Mammary epithelial cell (primary cell): ENCODE measurements at places on chromosomes 1 and 21. TPM values are rescaled to one million over a fixed set of nuclear protein-coding genes. Genes with fewer than 3 reads are reported as not detected.

GRCh38 chr1:109931911-109932636 is 21.4 kb downstream of the CSF1 start:
- DNase-seq: no peak

- DNase-seq: peak; percentile 46
These were observed 749 bp upstream of the PEX11B start for GRCh38 chr1:145918992-145919939.

- no peak for DNase-seq
These were observed 76.1 kb downstream of the OLFM3 start for GRCh38 chr1:101920577-101920976.

- DNase-seq: peak; percentile 83
These were observed 19.5 kb downstream of the IFFO2 start for GRCh38 chr1:18936814-18937481.

DNA sequence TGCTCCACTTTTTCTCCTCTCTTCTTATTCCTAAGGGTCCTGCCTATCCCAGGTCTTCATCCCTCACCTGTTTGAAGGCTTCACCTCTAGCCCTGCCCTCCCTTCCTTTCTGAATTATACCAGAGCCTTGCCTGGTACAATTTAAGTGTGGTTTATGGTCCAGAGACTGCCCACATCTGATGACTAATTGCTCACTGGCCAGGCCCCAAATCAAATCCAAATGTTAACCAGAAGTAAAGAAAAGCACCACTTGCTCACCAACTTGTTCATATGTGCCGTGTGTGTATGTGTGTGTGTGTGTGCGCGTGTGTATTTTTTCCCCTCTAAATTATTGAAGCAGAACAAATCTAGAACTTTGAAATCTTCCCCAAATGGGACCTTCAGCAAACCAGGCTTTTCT is 26.4 kb downstream of the MYOM3 start:
- peak; percentile 36 for DNase-seq

- DNase-seq: no peak
These were observed 76.3 kb upstream of the CSF3R start for GRCh38 chr1:36559061-36559460.

GRCh38 chr1:184665360-184665759 is 89.3 kb downstream of the EDEM3 start:
- no peak for DNase-seq

GRCh38 chr1:226279498-226279897 is 29.5 kb downstream of the LIN9 start:
- DNase-seq: no peak

GRCh38 chr1:173418107-173418985 is 58.8 kb upstream of the PRDX6 start:
- DNase-seq: no peak

DNA sequence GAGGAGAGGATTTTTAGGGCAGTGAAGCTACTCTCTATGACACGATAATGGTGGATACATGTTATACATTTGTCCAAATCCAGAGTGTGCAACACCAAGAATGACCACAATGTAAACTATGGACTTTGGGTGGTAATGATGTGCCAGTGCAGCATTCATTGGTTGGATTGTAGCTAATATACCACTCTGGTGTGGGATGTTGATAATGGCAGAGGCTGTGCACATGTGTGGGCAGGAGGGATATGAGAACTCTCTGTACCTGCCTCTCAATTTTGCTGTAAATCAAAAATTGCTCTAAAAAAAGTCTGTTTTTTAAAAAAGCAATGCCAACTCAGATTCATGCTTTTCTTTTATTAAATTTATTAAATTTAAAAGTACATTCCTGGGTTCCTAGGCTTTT is 27.2 kb upstream of the LPAR3 start:
- DNase-seq: no peak

DNA sequence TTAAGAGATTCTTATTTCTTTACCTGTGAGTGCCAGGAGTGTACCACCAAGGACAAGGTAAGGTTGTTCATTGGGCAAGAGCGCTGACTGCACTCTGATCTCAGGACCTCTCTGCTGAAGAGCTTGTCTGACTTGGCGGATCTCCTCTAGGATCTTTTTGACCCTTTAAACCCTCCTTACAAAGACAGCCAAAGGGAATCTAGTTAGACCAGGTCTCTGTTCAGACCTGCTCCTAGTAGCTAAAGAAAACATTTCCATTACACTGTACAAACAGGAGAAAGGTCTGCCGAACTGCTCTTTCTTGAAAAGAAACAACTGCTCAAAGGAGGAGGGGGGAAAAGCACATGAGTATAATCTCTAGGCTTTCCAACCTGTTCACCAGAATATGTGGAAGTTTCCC is 49.3 kb downstream of the SMYD2 start:
- DNase-seq: no peak

- DNase-seq: no peak
These were observed 351.4 kb downstream of the HLX start for GRCh38 chr1:221230605-221231004.

GRCh38 chr1:97265630-97266029 is 544.0 kb downstream of the PTBP2 start:
- DNase-seq: no peak

GRCh38 chr1:115074839-115075534 is 14.3 kb downstream of the TSPAN2 start:
- DNase-seq: no peak

DNA sequence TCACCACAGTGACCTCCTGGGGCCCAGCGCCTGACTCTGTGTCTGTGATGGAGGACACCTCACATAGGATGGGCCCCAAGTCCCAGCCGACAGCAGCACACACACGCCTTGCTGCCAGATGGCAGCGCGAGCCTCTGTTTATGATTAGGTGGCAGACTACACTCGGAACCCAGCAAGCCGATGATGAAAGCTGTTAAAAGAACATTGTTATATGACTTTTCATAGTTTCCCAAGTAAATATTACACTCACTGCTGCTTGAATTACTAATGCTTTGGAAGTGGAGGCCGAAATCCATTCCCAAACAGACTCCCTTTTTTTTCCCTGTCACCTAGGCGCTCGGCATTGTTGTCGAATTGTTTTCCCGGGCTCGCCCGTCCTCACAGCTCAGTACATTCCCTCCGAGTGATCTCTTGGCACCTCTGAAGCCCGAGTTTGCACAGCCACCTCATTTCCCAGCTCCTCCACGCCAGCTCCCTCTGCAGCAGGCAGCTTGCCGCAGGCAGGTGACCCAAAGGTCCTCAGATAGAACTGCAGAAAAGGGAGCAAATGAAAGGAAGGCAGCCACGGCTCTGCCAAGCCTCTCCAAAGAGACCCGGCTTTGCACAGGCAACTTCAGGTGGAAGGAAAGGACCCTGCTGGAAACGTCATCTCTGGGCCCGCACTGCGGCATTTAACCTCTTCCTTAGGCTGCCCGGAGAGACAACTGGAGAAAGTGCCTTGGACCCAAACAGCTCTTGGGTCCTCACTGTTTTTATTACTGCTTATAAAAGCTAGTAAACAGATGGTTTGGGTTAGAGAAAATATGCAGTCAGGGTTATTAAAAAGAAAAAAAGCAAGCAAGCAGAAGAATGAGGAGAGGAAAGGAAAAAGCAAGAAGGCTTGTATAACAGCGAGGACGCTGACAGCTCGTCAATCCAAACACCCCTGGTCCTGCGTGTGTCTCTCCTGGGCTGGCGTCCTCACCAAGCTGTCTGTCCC is 72.2 kb upstream of the SLC25A33 start:
- DNase-seq: peak; percentile 14

DNA sequence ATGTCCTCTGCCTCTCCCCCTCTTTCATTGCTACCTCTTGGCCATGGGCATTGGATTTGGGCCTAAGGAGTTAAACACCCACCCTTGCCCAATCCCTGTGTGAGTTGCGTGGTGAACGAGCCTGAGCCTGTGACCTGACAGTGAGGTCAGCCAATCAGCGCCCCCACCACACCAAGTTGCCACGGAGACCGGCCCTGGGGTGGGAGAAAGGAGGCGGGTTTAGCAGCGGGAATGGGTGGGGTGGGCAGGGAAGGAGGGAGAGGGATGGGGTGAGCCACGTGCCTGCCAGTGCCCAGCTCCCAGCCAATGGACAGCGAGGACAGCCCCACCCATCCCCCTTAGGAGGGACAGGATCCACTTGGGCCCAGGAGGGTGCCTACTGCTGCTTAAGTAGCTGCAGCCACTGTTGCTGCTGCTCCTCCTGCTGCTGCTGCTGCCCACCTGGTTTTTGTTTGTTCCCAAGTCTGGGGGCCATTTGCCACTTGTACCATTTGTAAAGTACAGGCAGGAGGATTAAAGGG is 9.5 kb downstream of the ZBTB7B start:
- DNase-seq: no peak

DNA sequence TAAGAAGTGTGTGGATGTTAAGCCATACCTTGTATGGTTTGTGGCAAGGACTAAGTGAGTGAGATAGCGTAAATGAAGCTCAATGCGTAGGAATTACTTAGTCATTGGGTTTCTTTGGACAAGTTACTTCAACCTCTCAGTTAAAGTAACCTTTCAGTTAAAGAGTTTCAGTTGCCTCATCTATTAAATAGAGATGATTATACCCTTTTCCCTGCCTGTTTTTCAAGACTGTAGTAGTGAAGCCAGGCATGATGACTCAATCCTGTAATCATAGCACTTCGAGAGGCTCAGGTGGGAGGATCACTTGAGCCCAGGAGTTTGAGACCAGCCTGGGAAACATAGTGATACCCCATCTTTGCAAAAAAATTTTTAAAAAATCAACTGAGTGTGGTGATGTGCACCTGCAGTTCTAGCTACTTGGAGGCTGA is 6.3 kb downstream of the ZMPSTE24 start:
- DNase-seq: peak; percentile 47

GRCh38 chr1:7831458-7831857 is 21.4 kb downstream of the UTS2 start:
- DNase-seq: no peak

DNA sequence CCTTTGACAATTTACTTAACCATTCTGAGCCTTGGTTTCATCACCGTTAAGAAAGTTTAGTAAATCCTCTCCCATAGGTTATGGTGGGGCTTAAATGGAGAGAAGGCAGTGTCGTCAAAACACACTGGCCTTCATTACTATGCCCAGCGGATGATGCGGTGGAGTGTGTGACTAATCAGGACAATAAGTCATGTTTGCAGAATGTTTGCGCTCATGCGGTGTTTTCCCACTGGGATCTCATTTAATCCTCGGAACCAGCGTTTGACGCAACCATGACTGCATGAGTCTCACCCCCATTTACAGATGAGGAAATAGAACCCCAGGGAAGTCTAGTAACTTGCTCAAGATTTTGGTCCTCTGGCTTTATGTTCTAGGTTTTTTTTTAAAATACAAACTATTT is 17.5 kb downstream of the SLC26A9 start:
- peak; percentile 19 for DNase-seq

- DNase-seq: no peak
These were observed 64.4 kb downstream of the KCNT2 start for GRCh38 chr1:196543833-196544232.

DNA sequence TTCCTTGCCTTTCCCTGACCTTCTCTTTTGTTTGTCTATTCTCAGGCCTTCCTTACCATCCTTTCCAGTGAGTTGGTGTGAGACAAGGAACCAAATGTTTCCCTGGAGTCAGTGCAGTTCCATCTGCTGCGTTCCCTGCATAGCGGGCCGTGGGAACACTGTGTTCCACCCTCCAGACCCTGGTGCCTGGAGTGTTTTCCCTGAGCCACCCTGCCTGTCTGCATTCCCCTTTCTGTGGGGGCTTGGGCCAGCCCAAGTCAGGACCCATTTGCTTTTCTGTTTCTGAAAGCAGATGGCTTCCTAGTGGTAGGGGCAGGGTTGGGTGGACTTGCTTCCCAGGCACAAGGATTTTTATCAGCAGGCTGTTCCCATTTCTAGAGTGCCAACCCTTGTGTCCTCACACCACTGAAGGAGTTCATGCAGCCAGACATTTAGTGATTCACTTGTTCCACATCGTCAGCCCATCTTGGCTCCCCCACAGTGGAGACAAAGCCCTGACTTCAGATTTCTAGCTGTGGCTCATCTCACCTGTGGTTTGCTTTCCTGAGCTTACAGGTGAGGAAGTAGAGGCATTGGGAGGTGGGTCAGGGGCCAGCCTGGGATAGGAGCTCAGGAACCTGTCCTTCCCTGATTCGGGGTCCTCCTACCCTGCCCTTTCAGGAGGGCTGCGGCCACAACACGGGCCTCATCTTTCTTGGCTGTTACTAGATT is 14.1 kb upstream of the MYOG start:
- no peak for DNase-seq

DNA sequence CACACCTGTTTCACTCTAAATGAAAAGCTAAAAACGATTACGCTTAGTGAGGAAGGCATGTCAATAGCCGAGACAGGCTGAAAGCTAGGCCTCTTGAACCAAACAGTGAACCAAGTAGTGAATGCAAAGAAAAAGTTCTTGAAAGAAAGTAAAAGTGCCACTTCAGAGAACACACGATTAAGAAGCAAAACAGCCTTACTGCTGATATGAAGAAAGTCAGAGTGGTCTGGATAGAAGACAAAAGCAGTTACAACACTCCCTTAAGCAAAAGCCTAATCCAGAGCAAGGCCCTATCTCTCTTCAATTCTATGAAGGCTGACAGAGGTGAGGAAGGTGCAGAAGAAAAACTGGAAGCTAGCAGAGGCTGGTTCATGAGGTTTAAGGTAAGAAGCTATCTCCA is 130.7 kb downstream of the SIPA1L2 start:
- DNase-seq: no peak

- DNase-seq: no peak
These were observed 10.2 kb downstream of the USP24 start for GRCh38 chr1:55204997-55205396.

GRCh38 chr1:116855191-116855619 is 54.5 kb upstream of the PTGFRN start:
- no peak for DNase-seq

DNA sequence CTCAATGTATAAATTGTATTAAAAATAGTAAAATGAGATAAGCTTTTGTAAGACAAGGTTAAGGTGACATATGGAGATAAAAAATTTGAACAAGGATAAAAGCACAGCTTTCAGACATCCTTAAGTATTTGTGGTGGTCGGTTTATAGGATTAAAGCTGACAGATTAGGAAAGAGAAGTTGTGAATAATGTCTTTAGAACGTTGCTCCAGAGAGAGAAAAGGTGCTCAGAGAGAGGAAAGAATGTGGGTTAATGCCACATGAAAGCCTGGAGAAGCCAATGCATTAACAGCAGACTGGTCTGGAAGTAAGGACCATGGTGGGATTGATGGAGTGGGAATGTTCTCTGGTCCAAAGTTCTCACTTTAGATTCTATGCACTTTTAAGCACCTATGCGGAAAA is 44.8 kb downstream of the ATP6V1G3 start:
- no peak for DNase-seq

The GCSAML gene
- total RNA-seq: not detected in 2 replicates

The OVAAL gene
- total RNA-seq: not detected in 2 replicates

The DSTYK gene
- 19.2 TPM for total RNA-seq

The SLAMF1 gene
- not detected for total RNA-seq

The EPHA2 gene
- total RNA-seq: 181 and 250 TPM in 2 replicates

The PRCC gene
- 52.2 and 69.7 TPM in 2 replicates for total RNA-seq

The RXRG gene
- total RNA-seq: not detected

The UBL4B gene
- not detected in 2 replicates for total RNA-seq

The SPATC1L gene
- total RNA-seq: 0.26 TPM in 1 of 2 replicates, not detected in the other

The MYOG gene
- not detected in 2 replicates for total RNA-seq
